ENCODE measurements at places on chromosomes 6 and 20.

- DNase-seq = no peak
Observed at GRCh38 chr20:16057651-16058050, 515.6 kb downstream of the KIF16B start.

DNA sequence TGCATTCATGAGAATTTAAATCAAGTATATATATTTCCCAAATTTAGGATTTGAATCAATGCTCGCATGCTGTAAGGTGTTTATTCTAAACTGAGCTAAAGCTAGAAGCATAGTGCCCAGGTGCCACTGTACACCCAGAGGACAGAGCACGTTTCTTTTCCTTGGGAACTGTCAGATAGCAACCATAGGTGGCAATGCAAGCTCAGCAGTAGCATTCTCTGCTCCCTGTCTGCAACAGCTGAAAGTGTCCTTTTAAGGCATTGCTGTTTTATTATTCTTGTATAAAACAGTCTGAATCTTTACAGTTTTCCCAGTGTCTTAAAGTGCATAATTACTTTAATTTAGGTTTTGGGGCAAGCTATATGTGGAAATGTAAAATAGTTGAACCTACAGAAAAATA is 443.4 kb upstream of the MMS22L start:
- DNase-seq = no peak

DNA sequence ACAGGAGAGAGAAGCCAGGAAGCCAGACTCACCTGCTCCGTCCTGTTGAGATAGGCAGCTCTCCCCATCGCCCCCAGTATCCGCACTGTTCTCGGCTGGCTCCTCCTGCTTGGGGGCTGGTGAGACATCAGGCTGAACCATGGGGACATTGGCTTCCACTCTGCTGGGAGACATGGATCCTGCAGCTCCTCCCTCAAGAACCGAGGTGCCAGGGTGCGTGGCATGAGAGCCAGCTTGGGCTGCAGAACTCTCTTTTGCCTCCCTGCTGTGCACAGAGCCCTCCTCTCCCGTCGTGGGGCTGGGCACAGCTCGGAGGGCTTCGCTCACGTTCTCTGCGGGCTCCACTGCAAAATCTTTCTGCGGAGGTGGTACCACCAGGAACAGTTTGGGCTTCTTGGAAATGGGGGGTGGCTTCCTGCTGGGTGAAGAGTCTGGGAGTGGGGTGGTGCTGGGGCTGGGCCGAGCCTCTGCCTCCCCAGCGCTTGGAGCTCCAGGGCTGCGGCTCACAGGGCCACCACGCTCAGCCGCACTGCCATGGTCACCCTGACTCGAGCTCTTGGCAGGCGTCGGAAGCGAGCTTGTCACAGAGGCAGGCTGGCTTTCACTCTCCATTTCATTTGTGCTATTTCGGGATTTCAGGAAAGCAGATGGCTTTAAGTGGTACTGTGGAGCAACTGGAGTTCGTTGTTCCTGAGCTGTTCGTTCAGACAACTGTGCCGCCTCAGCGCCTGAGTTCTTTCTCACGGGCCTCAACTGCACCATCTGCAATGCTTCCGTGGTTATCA is 26.5 kb downstream of the HEBP2 start:
- no peak for DNase-seq

GRCh38 chr20:1331101-1331500 is 2.2 kb upstream of the SDCBP2 start:
- DNase-seq = no peak

DNA sequence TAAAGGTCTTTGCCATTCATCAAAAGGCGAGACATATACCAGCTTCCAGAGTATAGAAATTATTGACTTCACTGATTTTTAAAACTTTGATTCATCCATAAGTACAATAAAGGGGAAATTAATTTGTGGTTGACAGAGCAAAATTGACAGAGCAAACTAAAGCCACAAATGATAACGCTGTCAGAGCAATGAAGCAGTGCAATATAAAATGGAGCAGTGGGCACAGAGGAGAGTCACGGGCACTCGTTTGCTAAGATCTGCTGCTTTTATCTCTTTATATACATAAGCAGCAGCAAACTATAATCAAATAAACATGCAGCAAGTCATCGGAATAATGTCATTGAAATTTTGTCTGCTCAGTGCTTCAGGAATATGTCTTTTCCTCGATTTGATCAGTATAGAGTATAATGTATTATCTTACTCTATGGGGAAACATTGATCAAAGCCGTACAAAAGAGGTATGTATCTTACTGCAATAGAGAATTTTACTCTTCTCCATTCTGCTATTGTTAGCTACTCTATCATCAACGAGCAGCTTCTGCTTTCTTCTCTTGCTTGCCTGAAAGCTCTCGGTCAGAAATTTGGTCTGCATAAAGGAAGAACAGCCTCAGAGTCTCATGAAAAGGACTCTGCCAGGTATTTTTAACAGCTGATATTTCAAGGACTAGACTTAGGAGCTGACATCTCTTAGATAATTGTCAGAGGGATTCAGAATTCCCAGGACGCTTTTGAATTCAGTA is 546.0 kb upstream of the ARID1B start:
- DNase-seq = no peak

Measured in DND-41 (cell line).